ENCODE measurements at places on chromosomes 3 and 15. TPM values are rescaled to one million over a fixed set of nuclear protein-coding genes. Genes with fewer than 3 reads are reported as not detected.

The ZCWPW2 gene
- total RNA-seq: 0.13 TPM

The TRIM71 gene
- total RNA-seq: not detected

The DGKG gene
- total RNA-seq: 0.13 TPM

The SAMMSON gene
- total RNA-seq: not detected

The CNTN3 gene
- total RNA-seq: 2.3 TPM

The PRC1 gene
- 268 TPM for total RNA-seq

The DISP2 gene
- 0.27 TPM for total RNA-seq

The LCTL gene
- total RNA-seq: not detected

The NR2E3 gene
- 0.27 TPM for total RNA-seq

The CHST13 gene
- not detected for total RNA-seq

The NUDT16 gene
- total RNA-seq: 22.8 TPM

The FANCI gene
- total RNA-seq: 82.3 TPM

The SRGAP3 gene
- total RNA-seq: 0.53 TPM

The TYRO3 gene
- 10.4 TPM for total RNA-seq
